ENCODE measurements at places on chromosomes 5 and 9. TPM values are rescaled to one million over a fixed set of nuclear protein-coding genes. Genes with fewer than 3 reads are reported as not detected.

DNA sequence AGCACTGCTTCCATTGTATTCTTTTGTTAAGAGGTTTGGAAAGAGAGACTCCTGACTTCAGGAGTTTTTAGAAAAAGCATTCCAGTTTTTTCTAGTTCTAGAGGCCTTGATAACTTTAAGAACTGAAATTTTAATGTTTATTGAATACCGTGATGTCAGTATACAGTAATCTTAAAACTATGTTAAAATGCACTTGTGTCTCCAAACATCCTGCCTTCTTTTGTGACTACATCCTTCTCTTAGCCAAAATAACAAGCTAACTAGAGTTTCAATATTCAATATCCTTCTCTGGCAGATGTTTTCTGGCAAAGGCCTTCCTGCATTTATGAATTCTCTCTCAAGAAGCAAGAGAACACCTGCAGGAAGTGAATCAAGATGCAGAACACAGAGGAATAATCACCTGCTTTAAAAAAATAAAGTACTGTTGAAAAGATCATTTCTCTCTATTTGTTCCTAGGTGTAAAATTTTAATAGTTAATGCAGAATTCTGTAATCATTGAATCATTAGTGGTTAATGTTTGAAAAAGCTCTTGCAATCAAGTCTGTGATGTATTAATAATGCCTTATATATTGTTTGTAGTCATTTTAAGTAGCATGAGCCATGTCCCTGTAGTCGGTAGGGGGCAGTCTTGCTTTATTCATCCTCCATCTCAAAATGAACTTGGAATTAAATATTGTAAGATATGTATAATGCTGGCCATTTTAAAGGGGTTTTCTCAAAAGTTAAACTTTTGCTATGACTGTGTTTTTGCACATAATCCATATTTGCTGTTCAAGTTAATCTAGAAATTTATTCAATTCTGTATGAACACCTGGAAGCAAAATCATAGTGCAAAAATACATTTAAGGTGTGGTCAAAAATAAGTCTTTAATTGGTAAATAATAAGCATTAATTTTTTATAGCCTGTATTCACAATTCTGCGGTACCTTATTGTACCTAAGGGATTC is 43.1 kb downstream of the NDFIP1 start:
- DNase-seq, result peak; percentile 71

SH3GL2 gene
- 0.14 TPM for total RNA-seq

DNA sequence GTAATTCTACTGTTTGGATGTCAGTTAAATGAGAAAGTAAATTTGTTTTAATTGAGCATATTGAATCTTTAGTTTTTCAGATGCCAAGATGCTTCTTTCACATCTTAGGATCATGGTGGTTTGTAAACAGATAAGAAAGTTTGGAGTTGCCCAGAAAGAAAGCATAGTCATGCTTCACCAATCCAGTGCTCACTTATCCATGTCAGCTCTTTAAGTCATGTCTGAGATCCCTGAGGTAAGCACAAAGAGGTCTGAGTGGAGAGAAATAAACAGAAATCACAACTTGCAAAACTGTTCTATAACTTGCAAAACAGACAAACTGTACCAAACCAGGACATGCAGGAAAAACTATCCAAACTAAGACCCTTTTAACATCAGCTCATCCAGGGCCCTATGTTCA is 87.7 kb downstream of the OSTF1 start:
- DNase-seq, result no peak

GRCh38 chr9:24881361-24881760 is 335.7 kb upstream of the IZUMO3 start:
- DNase-seq, result no peak

C5orf63 gene
- total RNA-seq, result 6.6 TPM

- no peak for DNase-seq
Measured at GRCh38 chr5:55773057-55773456, 35.2 kb downstream of the DDX4 start.

- DNase-seq, result no peak
Measured at GRCh38 chr9:91757782-91758181, 192.2 kb downstream of the ROR2 start.

ABO gene
- 0.66 TPM for total RNA-seq

- DNase-seq, result peak; percentile 20
Measured at GRCh38 chr9:73038613-73039012, 85.8 kb upstream of the ALDH1A1 start.

PCDHGB2 gene
- total RNA-seq, result 6.5 TPM

RHOBTB3 gene
- total RNA-seq, result 84.7 TPM

- peak; percentile 62 for DNase-seq
Measured at GRCh38 chr9:127022913-127023660, 99.3 kb downstream of the ANGPTL2 start.

DNA sequence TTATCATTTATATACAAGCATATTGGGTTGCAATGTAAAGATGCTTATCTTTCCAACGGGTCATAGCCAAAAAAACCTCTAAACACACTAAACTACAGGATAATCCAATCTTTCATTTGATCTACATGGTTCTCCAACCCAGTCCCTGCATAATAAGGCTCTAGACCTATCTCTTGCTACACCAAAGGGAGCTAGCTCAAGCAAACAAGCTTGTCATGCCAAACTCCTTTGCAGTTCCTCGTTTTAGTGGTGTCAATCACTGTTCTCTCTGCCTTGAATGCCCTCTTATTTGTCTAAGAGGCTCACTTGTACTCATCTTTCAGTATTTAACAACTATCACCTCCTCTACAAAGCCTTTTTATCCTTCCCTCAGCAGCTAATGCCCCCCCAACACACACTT is 5.6 kb downstream of the HOMER1 start:
- no peak for DNase-seq

BTNL3 gene
- total RNA-seq, result 0.11 TPM

ZNF483 gene
- 14.7 TPM for total RNA-seq

DNAH5 gene
- total RNA-seq, result 0.12 TPM

- no peak for DNase-seq
Measured at GRCh38 chr5:154300207-154300883, 109.8 kb downstream of the GALNT10 start.

LOX gene
- 19.0 TPM for total RNA-seq

- DNase-seq, result no peak
Measured at GRCh38 chr5:52672459-52672858, 115.3 kb upstream of the ITGA1 start.

DNA sequence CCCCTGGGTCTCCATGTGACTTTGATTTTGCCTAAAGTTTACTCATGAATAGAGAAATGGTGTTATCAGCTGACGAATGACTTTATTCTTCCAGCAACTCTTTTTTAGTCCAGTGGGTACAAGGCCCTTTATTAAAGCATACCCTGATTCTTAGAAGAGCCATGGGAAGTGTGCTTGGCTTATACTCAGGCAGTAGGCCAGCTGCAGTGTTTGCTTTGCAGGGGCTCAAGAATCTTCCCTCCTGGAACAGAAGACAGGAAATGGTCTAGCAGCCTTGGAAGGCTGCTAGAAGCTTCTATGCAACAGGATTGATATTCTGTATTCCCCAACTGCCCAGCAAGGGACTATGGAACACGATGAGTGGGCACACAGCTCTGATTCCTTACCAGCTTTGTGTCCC is 73.4 kb upstream of the PLPP6 start:
- DNase-seq, result no peak

GRCh38 chr5:178453224-178453623 is 137.0 kb downstream of the COL23A1 start:
- DNase-seq, result no peak

- no peak for DNase-seq
Measured at GRCh38 chr5:175554296-175554695, 75.9 kb downstream of the SFXN1 start.

DNA sequence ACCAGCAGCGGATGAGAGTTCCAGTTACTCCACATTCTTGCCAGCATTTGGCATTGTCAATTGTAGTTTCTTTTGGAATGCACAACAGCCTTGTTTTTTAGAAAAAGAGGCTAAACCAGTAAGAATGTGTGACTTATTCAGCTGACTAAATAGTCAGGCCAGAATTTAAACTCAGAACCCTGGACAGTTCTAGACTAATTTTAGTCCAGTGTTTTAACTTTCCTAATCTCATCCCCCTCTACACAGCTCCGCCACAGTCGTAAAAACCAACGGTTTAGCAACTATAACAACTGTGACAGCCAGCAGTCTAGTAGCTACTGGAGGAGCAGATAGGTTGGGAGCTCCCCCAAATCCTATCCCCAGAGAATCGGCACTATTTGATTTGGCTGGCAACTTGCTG is 103.7 kb downstream of the FOXD1 start:
- DNase-seq, result no peak

GRCh38 chr5:52989781-52990527 is 802 bp downstream of the ITGA2 start:
- peak; percentile 71 for DNase-seq
